ENCODE measurements at places on chromosomes 5 and 9.

- DNase-seq = no peak
Observed at GRCh38 chr5:89878140-89879132, 531.1 kb downstream of the CETN3 start.

DNA sequence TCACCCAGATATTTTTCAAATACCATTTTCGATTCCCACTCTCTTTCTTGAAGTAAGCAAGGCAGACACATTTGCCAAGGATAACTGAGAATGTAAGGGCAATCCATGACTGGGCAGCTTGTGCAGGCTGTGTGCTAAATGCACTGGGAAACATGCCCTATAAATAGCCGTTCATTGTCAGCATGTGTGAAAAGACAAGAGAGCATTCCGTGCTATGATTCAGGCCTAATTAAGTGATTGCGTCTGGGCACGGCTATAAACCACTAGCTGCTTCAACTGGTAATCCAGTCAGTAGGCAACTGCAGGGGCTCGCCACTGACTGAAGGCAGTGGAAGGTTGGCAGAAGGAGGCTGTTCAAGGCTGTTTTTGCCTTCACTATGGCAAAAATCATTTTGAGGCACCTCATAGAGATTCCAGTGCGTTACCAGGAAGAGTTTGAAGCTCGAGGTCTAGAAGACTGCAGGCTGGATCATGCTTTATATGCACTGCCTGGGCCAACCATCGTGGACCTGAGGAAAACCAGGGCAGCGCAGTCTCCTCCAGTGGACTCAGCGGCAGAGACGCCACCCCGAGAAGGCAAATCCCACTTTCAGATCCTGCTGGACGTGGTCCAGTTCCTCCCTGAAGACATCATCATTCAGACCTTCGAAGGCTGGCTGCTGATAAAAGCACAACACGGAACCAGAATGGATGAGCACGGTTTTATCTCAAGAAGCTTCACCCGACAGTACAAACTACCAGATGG is at the start of gene HSPB3:
Gene HSPB3 (plus strand): TSS at position 287 of the 745 bp plus-strand sequence. CDS start 91 bp downstream, at position 378.
- no peak for DNase-seq

GRCh38 chr9:34253460-34253837 is 74.6 kb downstream of the UBAP1 start:
- DNase-seq = no peak

DNA sequence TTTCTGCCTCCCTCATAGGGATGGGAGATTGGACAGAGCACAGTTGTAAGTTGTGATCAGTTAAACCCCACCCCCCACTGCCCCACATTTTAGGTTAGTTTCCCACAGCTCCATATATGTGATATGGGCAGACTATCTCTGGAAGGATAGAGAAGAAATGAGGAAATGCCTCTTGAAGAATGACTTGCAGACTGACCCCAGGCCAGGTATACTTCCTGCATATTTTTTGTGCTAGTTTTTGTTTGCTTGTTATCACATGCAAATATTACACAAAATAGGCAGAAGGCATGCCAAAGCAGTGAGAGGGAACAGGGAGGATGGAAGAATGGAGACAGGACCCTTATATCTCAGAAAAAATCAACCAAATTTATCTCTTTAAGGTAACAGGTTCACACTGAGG is 10.1 kb upstream of the GLRX start:
- DNase-seq = no peak

DNA sequence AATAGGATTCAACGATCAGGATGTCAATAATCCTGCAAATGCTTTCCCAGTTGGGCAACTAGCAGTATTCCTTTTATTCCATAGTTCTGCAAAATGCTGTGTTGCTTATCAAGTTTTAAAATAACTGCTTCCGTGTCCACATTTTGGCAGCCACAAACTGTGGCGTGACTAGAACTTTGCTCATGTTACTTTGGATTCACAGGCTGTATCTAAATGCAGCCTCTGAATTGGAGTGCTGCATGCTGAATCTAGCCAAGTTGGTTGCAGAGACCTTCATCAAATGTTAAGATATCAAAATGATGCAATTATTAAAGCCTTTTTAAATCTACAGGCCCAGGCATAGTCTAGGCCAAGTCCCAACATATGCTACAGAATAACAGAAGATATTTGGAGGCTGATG is 249.2 kb downstream of the NR2F1-AS1 start:
- no peak for DNase-seq

DNA sequence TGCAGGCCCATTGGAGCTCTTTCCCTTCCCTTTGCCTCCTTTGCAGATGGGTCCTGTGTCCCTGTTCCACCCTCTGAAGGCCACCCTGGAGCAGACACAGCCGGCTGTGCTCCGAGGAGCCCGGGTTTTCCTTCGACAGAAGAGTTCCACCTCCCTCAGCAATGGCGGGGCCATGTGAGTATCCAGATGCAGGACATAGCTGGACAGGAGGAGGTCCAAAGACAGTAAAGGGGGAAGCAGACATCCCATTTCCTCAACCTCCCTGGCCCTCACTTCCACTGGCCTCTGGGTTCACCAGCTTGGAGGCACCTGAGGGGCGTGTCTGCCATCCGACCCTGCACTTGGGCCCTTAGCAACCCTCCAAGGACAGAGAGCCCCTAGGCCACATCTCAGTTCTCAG is 237.9 kb downstream of the CACNA1B start:
- no peak for DNase-seq

- DNase-seq = peak; percentile 3
Observed at GRCh38 chr5:76074487-76075065, 8.6 kb upstream of the SV2C start.

GRCh38 chr5:6681682-6682081 is 31.6 kb upstream of the TENT4A start:
- no peak for DNase-seq

DNA sequence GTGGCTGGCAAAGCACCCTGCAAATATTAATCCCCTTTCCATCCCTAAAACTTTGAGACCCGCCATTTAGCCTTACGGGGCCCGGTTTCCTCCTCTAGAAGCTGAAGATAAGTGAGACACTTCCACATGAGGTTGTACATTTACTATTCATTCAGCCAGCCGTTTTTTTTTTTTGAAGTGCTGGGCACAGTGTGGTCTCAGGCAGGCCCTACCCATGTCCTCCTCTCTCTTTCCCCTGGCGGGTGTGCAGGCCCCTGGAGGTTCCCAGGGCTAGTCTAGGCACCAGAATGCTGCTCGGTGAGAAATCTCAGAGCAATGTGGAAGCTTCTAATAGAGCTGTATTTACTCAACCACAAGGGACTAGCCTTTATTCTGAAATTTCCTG is 107.4 kb upstream of the LARP1 start:
- DNase-seq = no peak

GRCh38 chr5:171355302-171355724 is 32.3 kb upstream of the NPM1 start:
- DNase-seq = peak; percentile 45

- no peak for DNase-seq
Observed at GRCh38 chr9:7607421-7607820, 192.2 kb downstream of the DMAC1 start.

DNA sequence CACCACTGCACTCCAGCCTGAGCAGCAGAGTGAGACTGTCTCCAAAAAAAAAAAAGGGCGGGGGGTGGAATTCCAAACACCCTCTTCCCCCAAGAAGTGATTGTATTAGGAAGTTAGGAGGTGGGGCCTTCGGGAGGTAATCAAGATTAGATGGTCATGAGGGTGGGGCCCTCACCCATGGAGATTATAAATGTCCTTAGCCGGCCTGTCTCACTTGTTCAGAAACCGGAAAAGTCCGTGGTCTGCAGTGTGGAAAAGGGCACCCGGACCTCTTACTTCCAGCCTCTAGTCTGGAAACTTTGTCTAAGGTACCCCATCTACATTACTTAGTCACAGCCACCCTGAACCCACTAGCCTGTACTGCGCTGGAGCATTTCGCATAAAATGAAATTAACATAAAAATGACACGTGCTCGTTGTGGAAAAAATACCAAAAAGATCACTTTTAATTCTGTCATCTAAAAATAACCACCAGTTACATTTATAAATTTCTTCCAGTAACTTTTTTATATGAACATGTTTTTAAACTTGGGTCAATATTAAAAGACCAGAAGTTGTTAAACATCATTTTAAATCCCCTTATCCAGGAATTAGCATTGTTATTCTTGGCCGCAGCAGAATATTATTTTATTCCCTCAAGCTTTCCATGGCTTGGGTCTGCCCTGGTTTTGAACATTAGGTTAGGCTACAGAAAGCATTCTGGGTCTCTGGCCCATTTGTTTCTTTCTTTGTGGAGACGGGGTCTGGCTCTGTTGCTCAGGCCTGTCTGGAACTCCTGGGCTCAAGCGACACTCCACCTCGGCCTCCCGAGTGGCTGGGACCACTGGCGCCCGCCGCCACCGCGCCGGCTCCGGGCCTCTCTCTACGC is 1.2 kb upstream of the CKS2 start:
- DNase-seq = peak; percentile 13

- DNase-seq = peak; percentile 12
Observed at GRCh38 chr5:54883374-54884194, 101.8 kb downstream of the ESM1 start.

- no peak for DNase-seq
Observed at GRCh38 chr5:80695666-80696065, 40.9 kb upstream of the DHFR start.

DNA sequence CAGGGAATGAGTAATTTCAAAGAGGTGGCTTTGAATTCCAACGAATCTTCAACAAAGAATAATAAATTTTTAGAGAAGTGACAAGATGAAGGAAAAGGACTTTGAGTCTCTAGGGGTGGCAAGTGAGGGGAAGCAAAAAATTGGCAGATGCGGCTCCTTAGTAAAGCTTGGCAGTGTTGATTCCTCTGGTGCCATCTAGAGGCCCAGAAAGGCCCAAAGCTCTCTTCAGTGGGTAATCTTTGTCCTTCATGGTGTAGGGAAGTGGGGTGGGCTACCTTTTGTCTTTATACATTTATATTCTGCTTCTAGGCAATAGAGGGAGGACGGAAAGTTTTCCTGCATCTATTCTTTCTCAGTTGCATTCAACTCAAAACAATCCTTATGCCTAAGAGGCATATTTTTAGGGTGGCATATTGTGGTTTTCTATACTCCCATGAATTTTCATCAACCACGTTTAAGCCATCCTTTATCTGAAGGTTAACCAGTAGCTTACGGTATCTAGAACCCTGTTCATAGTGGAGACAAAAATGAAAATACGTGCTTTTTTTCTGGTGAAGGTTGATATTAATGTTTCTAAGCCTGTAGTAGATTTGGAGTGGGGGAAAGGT is 17.5 kb upstream of the ROPN1L start:
- DNase-seq = no peak

- DNase-seq = no peak
Observed at GRCh38 chr5:142520885-142521284, 165.0 kb downstream of the FGF1 start.

DNA sequence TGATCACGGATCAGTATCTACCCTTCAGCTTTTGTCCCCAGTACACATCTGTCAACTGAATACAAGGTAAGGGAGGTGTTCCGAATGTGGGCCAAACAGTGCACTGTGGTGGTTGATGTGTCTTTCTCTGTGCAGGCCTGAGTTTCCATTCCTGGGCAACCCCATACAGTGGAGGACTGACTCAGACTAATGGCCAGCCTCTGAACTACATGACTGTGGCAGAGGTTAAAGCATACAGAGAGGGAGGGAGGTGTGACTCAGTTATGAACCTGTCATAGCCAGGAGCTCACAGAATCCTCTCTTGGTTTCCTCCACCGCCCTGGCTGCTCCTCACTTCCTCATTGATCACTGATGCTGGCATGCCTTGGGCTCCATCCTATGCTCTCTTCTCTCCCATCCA is 136.4 kb upstream of the TAS2R1 start:
- no peak for DNase-seq

DNA sequence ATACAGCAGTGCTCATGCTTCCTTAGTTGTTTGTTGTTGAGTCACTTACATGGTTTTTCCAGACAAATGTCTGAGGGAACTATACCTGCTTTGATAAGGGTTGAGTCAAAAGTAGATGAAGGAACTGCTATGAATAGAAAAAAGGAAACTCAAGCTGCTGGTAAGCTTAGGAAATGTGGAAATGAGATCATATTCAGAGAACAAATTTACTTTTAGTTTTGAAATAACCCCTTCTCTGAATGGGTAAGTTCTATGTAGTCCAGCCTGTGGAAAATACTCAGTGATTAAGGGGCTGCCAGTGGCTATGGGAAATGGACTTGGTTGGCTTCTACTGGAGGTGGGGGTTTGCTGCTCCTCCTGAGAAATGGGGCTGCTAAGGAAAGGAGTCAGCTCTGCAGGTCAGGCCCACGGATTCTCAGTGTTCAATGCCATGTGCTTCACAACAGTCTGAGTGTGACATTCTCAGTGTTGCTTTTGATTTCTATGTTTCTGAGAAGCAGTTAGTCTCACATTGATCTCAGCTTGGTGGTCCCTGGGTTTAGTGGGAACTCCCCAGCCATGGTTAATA is 47.7 kb upstream of the GLRX start:
- peak; percentile 55 for DNase-seq

DNA sequence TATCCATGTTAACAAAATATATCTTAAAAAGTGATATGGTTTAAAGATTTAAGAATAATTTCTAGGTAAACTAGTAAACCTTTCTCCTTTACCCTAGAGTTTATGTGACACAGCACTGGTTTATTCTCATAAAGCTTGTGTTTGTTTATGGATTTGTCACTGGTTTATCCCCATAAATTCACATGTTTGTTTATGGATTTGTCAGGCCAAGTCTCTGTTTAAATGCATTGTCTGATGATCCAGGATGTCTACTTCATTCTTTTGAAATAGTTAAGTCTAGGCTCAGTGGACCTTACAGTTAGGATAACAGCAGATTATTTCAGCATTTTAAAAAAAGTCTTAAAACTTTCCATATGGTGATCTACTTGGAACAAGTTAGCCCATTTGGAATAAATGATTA is 334.0 kb downstream of the ARRDC3 start:
- DNase-seq = no peak

DNA sequence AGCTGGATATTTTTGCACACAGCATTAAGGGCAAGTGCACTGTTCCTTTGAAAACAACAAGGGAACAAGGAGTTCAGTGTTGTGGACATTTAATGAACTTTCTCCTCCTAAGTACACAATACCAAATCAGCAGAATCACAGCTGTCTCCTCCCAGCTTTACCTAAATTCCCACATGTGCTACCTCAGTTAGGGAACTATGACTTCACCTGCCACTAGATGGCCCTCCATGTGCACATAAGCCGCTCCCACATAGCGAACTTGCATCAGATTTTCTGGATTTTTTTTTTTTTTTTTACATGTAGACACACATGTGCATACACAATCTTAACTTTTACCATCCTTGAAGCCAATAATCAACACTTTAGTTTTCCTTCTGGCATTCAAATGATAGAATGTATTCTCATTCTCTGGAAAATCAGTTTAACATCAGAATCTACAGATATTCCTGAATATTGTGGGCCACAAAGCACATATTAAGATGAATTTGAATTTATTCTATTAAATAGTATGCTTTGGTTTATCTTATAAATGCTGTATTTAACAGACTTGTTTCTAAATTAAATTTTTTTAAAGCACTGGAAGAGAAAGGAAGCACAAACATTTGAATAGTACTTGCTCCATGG is 123.6 kb downstream of the PALM2AKAP2 start:
- DNase-seq = peak; percentile 62

Measured in stimulated activated naive CD8-positive, alpha-beta T cell treated with anti-CD3 and anti-CD28 coated beads, Interleukin-15, Interleukin-2, amounts not matched to agents 100 U/mL and 50 U/mL, for 24 hours (primary cell).